ENCODE measurements at places on chromosomes 7 and 10. TPM values are rescaled to one million over a fixed set of nuclear protein-coding genes. Genes with fewer than 3 reads are reported as not detected.

GRCh38 chr10:76218035-76218434, 786.6 kb downstream of the LRMDA start:
- no peak for DNase-seq

Gene CYP17A1
- 0.78 TPM for polyA plus RNA-seq

Gene NET1
- polyA plus RNA-seq = 153 TPM

Gene PKD2L1
- polyA plus RNA-seq = 0.23 TPM

GRCh38 chr10:9814285-9814864, 1203.3 kb upstream of the CELF2 start:
- no peak for DNase-seq

GRCh38 chr10:1657479-1657878, 79.8 kb downstream of the ADARB2 start:
- DNase-seq = no peak

GRCh38 chr7:86149024-86149665, 494.6 kb upstream of the GRM3 start:
- no peak for DNase-seq

GRCh38 chr10:11444531-11445228, 166.8 kb downstream of the USP6NL start:
- DNase-seq = no peak

DNA sequence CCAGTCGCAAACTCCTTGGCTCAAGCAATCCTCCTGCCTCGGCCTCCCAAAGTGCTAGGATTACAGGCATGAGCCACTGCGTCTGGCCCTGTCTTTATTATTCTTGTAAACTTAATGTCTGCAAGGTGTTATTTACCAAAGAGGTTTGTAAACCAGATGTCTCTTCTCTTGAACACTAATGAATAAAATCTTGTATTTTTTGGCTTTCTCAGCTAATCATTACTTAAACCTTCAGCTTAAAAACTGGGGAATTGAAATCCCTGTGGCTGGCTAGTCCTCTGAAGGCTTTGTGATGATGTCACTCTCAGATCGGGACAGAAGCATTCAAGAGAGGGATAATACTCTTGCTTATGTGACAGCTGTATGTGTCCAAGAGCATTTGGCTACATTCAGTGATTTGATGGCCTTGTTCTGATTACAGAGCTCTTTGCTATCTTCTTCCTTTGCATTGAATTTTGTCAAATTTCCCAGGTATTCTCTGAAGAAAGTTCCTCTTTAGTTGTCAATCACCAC, 130.3 kb downstream of the BICC1 start:
- no peak for DNase-seq

GRCh38 chr10:131636116-131636515, 264.7 kb upstream of the PPP2R2D start:
- DNase-seq = no peak

Gene CCDC201
- polyA plus RNA-seq = not detected

DNA sequence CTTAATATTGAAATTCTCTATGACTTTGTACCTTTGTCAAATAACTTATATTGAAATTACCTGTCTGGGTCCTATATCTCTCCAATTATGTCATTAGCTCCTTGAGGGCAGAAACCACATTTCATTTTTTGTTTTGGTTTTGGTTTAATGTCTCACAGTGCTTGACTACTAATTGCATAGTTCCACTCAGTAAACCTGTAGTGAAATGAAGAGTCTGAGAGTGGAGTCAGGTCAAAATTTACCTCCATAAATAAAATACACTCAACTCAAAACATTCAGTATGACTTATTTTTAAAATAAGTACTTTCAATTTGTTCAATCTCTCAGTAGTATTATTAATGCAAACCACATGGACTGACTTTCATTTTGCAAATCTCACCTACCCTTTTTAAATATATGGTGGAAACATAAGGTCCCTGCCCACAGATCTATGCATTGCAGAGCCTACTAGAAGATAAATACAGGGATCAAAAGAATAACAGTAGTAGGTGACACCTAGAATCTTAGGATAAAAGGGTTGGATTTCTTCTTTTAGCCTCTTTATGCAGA, 32.5 kb downstream of the PDE1C start:
- no peak for DNase-seq

DNA sequence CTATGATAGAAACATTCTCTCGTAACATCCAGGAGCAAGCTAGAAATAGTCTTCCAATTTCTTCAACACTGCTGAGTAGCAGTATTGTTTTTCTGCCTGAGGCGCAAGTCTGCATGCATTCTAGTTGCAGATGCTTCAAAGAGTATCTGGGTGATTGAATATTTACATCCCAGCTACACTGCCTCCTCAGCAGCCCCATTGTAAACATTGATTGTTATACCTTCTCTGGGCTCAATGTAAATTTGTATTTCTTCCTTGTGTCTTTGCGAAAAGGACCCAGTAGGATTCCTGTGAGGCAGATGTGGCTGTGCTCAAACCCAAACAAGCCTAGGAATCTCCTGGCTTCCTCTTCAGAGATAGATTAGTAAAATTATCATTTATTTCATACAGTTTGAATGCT, 320.7 kb downstream of the CDC14C start:
- DNase-seq = no peak

Gene FEZF1
- not detected for polyA plus RNA-seq

- no peak for DNase-seq
Observed at GRCh38 chr10:78541481-78542140, 507.9 kb downstream of the RPS24 start.

- no peak for DNase-seq
Observed at GRCh38 chr10:14116837-14117236, 213.9 kb downstream of the FRMD4A start.

DNA sequence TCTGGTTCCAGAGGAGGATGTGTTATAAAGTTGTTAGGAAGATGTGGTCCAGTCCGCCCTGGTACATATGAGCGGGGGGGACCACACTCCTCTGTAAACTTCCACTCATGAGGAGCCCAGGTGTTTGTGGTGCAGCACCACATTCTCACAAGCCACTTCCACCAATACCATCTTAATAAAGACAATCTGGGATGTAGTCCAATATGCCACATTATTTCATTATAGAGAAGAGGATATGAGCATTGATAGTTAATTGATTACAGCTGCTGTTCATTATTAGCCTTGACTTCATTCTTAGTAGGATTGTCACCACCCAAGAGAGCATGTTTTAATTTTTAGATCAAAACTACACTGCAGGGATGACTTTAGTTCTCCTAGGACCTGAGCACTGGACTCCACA, 40.5 kb downstream of the ERCC6 start:
- no peak for DNase-seq

GRCh38 chr7:125032943-125033342, 103.3 kb upstream of the POT1 start:
- DNase-seq = no peak

- DNase-seq = no peak
Observed at GRCh38 chr7:53022893-53023292, 12.5 kb upstream of the POM121L12 start.

DNA sequence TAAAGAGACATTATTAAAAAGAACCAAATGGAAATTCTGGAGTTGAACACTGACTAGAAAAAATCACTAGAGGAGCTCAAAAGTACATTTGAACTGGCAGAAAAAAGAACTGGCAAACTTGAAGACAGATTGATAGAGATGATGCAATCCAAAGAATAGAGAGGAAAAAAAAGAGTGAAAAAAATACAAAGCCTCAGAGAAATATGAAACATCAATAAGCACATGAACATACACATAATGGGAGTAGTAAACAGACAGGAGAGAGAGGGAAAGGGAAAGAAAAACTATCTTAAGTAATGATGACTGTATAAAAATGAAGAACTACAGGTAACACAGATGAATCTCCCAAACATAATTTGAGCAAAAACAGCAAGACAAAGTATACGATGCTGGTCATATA, 61.1 kb downstream of the CNOT4 start:
- DNase-seq = no peak

Gene EZH2
- 35.2 TPM for polyA plus RNA-seq

DNA sequence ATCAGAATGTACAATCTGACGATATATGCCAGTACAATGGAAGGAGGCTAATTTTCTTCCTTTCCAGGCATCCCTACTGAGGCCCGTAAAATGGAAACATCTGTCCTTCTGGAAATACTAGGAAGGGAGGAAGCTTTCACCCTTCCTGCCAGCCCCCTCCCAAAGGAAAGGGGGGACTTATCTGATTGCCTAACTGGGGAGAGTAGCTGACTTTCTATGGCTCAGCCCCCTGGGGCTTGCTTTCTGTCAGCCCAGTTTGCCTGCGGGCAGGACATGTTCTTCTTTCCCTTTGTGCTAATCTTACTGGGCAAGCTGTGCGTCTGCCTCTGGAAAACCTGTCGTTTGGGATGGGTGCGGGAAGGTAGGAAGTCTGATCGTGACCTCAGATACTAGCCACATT, 508.9 kb downstream of the SUGCT start:
- DNase-seq = no peak

Gene MNX1
- not detected for polyA plus RNA-seq

Gene SHH
- 3.1 TPM for polyA plus RNA-seq

Gene IFIT5
- polyA plus RNA-seq = 21.3 TPM

DNA sequence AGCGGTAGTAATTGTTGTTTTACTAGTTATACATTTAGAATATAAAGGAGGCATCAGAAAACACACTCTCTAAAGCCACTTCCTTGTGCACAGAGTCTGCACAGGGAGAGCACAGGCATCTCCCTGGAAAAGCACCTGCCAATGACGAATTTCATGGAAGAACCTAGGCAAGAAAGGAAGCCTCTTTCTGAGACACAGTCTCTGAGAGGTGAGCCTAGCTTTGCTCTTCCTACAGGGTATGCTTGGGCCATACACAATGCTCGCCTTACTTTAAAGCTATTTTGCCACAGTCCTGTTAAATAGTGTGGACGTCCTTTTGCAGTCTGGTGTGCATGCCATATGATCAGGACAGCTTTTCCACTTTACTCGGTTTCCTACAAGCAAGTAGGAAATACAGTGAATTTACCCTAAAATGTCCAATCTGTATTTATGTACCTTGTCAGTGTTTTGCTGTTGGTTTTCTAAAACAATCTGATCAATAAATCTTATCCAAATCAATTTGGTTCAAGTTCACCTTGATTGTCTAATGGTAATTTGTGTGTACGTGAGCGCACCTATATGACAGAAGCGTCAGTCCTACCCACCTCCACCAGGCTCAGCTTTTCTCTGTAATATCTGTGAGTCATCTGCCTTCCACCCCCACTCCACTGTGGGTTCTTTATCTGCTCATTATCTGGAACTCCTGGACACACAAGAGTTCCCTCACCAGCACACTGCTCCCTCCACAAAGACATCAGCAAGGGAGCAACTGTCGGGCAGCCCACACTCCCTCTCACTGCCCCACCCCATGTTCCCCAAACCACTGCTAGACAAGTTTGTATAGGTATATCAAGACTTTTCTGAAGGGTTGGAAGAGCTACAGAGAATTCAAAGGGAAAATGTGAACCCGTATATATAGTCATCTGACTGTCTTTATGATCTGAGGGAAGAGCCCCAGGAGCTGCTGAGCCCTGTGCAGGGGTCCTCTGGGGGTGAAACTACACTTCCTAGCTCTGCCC, 65.2 kb downstream of the KLHDC10 start:
- DNase-seq = no peak

Gene COL17A1
- 0.29 TPM for polyA plus RNA-seq

Gene TUBAL3
- polyA plus RNA-seq = 0.19 TPM

- no peak for DNase-seq
Observed at GRCh38 chr7:125561006-125561405, 631.4 kb upstream of the POT1 start.

DNA sequence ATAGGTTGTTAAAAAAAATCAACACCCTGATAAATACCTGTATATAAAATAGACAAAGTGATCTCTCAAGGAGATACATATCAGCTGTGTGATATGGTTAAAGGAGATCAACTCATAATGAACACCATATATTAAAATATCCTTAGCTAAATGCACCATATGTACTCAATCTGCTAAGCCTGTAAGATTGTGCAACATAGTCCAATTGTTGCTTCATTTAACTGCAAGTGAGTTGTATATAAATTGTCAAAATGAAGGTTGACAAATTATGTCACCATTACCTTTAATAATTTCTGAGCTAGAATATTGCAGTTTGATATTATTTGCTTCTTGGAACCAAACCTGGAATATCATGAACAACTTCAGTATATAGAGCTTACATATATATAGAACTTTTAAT, 283.7 kb downstream of the MALRD1 start:
- no peak for DNase-seq

Gene ZPBP
- polyA plus RNA-seq = 0.56 TPM

DNA sequence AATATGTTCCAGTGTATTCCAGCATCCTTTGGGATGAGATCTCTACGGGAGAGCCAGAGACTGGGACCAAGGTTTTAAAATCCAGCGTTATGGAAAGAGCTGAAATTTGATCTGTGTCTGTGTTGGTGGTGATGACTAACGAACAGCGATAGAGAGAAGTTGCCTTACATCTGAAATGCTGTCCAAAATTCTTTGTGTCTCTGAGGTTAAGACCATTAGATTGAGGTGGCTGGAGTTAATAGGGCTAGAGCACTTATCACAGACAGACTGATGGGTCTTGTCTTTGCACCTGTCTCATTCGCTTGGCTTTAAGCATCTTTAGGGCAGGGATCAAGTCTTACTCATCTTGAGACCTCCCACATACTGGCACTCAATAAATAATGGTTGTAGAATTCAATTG, 41.0 kb upstream of the RAPGEF5 start:
- DNase-seq = no peak

Gene LIPK
- polyA plus RNA-seq = not detected

DNA sequence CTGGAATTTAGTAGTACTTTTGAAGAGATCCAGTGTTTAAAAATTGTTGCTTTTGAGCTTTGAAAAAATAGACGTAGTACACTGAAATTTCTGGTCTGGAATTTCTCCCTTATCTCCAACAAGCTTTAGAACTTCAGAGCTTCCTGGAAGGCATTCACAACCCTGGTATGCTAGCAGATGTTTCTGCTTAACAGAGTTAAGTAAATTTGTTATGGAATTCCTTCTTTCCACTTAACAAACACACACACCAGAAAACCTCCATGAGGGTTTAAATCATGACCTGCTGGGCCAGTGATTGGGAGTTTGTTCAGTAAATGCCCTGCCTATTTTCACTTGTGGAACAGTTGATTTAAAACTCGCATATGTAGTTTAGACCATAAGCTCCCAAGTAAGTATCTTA, 13.7 kb downstream of the ASB15 start:
- no peak for DNase-seq

Gene FZD8
- 11.7 TPM for polyA plus RNA-seq

GRCh38 chr7:11447106-11447505, 384.9 kb downstream of the THSD7A start:
- DNase-seq = no peak

All from right renal cortex interstitium (tissue), 3 donors.